ENCODE measurements at places on chromosomes 2 and 18.

- DNase-seq = no peak
Observed at GRCh38 chr2:61727746-61728145, 126.1 kb downstream of the FAM161A start.

DNA sequence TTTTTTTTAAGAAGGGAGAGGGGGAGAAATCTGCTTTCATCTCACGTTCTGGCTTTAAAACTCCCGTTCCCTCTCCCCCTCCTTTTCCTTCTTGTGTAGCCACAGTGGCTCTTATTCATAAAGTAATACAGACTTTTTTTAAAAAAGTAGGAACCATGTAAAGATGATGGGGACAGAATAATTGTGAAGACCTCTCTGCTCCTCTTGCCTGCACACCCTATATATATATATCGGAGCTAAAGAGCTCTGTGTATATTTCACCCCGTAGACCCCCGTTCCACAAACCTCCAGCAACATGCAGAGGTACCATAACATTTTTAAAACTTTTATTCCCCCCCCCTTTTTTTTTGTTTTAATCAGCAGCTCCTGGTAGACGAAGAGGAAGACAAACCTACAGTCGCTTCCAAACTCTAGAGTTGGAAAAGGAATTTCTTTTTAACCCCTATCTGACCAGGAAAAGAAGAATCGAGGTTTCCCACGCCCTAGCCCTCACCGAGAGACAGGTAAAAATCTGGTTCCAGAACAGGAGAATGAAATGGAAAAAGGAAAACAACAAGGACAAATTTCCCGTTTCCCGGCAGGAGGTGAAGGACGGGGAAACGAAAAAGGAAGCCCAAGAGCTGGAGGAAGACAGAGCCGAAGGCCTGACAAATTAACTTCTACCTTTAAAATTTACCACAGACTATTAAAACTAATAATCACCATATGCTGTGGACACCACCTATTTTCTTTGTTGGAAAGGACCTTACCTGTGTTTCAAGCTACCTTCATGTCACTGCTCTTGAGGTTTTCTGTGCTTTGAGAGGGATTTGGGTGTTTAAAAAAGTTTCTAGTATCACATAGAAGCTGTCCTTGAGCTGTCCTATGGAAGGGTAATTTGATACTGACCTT lies 1.7 kb downstream of the HOXD8 start:
- no peak for DNase-seq

DNA sequence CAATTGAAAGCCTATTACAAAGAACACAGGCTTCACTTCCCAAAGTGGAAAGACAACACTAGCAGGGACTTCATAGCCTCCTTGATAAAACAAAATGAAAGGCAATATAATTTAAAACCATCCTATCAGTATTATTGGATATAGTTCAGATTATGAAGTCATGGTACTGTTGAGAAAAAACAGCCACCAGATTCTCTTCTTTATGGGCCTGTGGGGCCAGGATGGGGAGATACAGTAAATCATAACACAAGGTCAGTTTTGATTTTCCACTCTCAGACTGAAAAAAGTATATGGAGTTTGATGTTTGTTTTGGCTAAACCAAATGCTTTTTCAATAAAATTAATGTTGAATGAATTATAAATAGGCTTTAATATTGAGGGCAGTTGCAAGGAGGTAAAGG lies 129.1 kb downstream of the BCL2L11 start:
- no peak for DNase-seq

GRCh38 chr18:39299152-39299551 lies 1733.6 kb upstream of the CELF4 start:
- no peak for DNase-seq

DNA sequence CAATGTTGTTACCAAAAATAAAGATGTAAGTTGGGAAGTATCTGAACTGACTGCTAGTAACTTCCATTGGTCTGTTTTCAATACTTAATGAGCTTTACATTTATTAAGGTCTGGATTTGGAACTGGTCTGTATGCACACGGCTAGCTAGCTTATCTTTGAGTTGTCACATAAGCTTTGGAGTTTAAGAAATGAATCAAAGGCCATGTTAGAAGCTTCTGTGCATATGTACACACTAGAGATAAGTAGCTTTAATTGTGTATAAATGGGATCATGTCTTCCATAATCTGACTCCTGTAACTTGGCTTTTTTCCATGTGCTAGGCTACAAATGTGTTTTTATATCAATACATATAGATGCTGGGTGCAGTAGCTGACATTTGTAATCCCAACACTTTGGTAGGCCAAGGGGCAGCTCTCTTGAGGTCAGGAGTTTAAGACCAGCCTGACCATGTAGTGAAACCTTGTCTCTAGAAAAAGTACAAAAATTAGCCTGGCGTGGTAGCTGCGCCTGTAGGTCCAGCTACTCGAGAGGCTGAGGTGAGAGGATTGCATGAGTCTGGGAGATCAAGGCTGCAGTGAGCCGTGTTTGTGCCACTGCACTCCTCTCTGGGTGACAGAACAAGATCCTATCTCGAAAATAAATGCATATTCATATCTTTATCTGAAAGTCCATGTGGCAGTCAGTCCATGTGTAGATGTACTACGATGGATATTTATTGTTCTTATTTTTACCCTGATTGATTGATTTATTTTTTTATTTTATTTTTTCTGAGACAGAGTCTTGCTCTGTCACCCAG lies 27.2 kb downstream of the ATIC start:
- no peak for DNase-seq

GRCh38 chr2:195202163-195202845 lies 454.7 kb upstream of the SLC39A10 start:
- DNase-seq = no peak

DNA sequence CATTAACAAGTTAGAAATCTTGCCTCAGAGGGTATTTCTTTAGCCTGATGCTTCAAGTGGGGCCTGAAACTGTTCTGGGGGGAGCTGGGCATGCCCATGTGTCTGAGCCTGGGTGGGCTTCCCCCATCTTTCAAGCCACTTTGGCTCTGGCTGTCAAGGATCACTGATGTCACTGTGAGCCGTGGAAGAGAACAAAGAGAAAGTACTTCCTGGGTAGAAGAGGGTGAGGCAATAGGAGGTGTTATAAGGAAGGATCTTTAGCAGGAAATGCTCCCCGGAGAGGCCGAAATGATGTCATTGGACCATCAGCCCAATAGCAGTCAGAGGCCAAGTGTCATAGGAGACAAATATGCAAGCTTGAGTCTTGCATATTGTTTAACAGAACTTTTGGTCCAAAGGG lies 228.4 kb upstream of the MEX3C start:
- DNase-seq = no peak

GRCh38 chr2:232700154-232700553 lies 3.0 kb downstream of the GIGYF2 start:
- DNase-seq = no peak

DNA sequence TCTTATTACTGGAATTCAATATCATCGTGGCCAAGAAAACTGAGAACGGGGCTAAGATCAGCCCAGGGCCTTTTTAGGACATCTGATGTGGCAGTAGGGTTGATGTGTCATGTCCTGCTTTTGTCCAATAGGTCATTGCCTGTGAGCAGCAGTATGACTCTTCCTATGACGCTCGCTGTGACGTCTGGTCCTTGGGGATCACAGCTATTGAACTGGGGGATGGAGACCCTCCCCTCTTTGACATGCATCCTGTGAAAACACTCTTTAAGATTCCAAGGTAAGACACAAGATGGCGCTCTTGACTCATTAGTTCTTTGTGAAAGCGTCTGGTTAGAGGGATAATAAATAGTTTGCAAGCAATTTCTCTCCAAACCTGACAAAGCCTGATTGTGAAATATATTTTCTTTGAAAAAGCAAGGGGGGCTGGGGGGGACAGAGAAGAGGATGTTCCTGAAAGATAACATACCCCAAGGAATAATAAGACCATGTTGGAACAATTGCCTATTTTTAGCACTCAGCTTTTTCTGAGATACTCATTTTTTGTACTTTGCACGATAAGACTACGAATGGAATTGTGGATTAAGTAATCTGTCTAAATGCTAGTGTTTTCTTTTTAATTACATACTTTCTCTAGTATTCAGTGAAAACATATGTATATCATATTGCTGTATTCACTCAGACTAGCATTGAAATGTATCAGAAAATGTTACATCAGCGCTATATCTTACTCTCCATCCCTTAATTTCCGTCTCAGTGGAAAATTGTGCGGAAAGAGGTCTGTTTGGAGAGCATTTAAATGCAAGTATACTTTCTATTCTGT lies 58.1 kb downstream of the MYO3B start:
- no peak for DNase-seq

DNA sequence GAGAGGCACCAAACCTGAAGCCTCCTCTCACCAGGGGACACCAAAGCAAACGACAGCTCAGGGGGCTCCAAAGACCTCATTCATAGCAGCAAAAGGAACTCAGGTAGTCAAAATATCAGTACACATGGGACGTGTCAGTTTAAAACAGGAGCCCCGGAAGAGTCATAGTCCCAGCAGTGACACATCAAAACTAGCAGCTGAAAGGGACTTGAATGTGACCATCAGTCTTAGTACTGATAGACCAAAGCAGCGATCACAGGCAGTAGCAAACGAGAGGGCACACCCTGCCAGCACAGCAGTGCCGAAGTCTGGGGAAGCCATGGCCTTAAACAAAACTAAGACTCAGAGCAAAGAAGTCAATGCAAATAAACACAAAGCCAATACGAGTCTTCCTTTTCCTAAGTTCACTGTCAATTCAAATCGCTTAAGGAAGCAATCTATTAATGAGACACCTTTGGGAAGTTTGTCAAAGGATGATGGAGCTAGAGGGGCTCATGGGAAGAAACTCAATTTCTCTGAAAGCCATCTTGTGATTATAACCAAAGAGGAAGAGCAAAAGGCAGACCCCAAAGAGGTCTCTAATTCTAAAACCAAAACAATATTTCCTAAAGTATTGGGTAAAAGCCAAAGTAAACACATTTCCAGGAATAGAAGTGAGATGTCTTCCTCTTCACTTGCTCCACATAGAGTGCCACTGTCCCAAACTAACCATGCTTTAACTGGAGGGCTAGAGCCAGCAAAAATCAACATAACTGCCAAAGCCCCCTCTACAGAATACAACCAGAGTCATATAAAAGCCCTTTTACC lies 1.2 kb downstream of the GALNT5 start:
- DNase-seq = no peak

- no peak for DNase-seq
Observed at GRCh38 chr2:153140498-153140897, 338.1 kb downstream of the RPRM start.

- DNase-seq = no peak
Observed at GRCh38 chr18:58845928-58846724, 18.6 kb upstream of the ZNF532 start.

- DNase-seq = no peak
Observed at GRCh38 chr2:121030523-121030922, 254.5 kb downstream of the TFCP2L1 start.

DNA sequence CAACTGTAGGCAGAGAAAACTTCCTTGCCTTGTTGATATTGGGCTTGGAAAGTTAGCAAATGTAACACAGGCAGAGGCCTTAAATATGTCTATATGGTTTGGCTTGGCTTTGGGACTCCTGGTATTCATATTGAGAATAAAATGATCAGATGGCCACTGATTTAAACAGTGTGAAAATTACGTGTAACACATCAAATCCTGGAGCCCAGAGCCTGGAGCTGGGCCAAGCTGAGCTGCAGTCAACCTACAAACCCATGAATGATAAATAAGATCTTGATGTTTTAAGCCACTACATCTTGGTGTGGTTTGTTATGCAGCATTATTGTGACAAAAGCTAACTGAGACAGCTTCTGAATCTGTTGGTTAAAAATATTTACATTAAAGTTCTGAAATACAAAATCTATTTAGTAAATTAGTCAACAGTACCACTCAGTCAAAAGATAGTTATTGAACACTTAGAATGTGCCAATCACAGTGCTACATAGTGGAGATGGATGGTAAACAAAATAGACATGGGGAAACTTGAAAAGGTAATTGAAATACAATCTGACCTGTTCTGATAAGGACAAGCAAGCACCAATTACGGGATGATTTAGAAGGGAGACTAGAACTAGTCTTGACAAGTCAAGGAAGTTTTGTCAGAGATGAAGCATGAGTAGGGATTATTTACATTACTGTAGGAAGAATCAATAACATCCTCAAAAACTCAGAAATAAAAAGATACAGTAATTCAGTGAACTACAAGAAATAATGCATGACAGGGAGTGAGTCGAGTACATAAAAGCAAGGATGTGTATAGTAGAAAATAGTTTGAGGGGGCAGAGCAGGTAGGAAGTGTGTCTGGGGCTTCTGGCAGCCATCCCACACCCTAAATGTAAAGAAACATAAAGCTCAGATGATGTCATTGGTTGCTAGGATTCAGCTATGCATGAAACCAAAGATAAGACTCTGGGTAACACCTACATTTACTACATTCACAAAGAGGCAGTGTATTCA lies 157.7 kb downstream of the HNMT start:
- no peak for DNase-seq

DNA sequence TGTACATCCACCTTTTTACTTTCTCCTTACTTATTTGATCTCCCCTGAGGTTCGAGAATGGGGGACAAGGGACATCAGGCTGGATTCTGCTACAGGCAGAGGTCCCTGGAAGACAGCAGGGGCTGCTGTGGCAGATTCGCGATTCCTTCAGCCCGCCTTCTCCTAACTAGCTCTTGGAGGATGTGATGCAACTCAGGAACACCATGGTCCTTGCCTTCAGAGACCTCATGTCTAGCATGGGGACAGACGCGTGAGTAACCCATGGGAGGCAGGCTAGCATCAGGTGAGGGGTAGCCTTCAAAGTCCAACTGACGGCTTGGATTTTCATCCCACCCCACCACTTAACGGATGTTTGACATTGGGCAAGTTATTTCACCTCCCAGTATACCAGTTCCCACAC lies 869 bp upstream of the TCF23 start:
- DNase-seq = no peak

DNA sequence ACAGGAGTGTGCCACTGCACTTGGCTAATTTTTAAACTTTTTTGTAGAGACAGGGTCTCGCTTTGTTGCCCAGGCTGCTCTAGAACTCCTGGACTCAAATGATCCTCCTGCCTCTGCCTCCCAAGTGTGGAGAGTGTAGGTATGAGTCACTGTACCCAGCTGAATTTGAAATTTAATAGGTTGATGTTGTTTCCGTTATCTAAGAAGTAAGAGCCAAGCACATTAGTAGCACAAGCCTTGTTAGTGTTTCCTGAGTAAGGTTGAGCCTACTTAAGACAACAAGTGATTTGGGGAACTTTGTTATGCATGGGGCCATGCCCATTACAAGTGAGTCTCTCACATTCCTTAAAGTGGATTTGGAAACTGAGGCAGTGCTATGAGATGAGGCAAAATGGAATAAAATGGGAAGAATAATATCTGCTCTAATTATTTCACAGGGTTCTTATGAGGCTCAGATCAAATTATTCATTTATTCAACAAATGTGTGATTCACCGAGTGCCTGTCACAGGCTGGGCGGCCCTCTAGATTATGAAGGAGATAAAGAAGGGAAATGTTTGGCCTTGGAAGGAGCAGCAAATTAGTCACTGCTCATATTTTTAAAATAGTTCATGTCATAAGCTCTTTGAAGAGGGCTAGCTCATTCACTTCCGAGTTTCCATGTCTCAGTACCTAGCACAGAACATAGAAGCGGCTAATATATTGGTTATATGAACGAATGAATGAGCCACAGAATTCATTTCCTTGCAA lies 217.2 kb downstream of the LDLRAD4 start:
- no peak for DNase-seq

Data from NCI-H1417 treated with DMSO at 0.1 percent for 48 hours (cell line).